ENCODE measurements at places on chromosomes 1 and 21.

DNA sequence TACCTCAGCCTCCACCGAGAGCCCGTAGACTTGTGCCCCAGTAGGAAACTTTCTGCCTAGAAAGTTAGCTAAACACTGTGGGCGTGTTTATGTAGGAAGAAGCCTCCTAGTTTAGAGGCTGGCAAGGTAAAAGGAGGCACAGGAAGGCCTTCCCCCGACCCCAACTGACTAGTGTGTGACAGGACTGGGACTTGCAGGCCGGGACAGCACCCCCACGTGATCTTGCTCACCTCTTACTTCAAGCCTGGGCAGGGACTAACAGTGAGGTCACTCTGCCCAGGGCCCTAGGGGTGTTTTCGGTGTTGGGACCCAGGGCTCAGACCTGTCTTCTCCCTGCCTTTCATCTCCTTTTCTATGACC, 392 bp upstream of the TAGLN2 start:
- no peak for DNase-seq

DNA sequence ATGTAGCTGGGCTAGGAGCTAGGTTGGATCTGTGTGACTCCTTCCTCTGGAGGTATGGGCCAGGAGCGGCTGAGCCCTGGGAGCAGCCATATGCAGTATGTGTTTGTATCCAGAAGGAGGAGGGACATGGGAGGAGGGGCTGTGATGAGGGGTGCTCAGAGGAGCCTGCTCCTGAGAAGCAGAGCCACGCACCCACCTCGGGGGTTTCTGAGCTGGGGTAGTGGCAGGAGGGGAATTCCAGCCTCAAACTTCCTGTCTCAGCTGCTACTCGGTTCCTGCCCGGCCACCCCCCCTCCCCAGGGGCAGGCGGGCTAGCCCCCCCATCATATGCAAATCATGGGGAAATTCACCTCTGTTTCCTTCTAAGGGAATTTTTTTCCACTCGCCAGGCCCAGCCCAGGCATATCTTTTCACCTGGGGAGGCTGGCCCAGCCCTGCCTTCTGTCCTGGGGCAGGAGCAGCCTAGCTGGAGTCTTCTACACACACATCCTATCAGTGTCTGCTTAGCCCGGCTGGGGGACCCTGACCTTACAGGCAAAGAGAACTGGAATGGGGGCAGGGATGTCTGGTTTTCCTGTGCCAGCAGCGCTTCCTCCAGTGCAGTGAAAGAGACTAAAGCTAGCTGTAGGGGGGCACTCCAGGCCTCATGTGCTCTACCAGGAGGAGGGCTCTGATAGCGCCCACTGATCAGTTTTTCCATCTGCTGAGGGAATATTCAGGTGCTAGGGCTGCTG, 3.0 kb downstream of the ZC3H12A start:
- DNase-seq, result peak; percentile 74

DNA sequence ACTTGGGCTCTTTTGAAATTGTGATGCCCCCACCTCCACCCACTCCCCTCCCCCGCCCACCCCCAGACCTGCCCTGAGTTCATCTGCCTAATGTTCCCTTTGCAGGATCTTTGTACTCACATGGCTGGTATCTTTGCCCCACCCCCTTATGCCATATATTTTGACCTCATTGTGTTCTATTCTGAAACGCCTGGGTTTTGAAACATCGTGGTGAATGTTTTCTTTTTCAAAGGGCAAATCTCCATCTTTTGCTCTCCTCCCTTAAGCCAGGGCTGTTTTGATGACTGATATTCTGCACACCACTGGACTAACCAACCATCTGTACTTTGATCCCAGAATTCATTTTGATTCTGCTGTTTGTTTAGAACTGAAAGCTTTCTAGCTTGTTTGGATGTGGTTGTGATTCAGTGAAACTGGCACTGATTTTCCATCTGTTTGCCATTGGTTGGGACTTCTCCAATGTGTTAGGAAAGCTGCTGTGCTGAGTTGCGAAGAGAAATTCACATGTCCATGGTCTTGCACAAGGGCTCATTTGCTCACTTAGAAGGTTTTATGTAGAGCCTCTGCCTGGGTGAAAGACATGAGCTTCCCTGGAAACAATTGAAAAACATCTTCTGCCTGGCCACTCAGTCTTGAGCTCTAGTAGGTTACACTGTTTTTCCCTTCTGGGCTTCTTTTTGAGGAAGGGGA, 16.5 kb downstream of the SMAP2 start:
- peak; percentile 51 for DNase-seq

DNA sequence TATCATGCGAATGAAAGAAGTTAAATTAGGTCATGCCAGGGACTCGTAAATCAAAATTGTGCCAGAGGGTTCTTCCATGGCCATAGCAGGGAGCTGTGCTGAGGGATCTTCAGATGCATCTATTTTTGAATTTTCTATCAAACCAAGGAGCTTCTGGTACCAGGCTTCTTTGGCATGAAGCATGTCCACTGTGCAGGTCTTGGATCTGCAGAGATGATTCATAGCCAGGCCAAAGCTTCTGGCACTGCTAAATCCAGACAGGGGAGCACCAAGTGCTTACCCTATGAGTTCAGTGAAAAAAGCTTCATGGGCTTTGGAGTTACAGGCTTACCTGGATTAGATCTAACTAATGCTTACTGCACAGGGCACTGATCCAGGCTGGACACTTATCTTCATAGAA, 154.2 kb upstream of the DAB1 start:
- DNase-seq, result no peak

GRCh38 chr1:228445843-228446650, 29.4 kb upstream of the TRIM17 start:
- peak; percentile 61 for DNase-seq

DNA sequence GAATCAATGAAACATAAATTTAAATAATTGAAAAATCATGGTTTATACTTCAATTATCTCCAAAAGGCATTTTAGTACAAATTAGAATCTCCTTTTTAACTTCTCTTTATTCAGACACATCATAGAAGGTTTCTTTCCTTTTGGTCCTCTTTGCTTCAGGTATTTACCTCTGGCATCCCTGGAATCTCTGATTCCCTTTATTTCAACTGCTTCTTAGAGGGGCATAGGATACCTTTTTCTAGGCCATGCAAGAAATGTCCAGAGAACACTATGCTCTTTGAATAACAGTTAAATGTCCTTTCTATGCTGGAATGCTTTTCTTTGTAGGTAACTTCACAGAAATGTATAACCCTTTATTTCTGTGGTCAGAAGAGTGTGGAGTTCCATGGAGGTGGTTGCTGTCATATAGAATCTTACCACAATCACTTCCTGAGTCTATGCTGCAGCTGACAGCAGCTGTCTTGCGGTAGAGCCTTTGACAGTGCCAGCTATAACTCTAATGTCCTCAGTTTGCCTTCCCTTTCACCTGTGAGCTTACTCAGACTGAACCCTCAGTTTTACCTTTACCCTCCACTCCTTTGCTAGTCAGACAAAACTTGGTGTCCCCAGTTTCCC, 8.6 kb downstream of the LAMC2 start:
- DNase-seq, result no peak

Measured in fibroblast of lung (primary cell).